Omental fat pad (tissue), 4 donors: ENCODE measurements at places on chromosomes 7 and 10. TPM values are rescaled to one million over a fixed set of nuclear protein-coding genes. Genes with fewer than 3 reads are reported as not detected.

- no peak for DNase-seq
Measured at GRCh38 chr10:50416881-50417280, 165.6 kb upstream of the ASAH2 start.

- DNase-seq, result no peak
Measured at GRCh38 chr10:92219559-92219958, 71.3 kb downstream of the CPEB3 start.

DNA sequence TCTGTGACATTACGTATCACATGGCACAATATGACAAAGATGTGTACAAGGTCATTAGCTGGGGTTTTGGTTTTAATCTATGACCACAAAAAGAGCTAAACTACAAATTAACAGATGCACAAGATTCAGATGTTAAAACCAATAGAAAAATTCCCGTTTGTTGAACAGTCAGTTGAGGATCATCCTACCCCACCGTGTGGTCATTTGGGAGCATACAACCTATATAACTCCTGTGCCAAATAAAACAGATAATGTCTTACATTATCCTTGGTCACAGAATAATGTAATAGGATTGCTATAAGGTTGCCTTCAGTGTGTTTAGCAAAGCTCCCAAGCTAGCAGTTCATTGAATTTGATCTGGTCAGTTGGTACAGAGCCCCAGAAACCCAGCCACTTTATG lies 28.2 kb downstream of the ASNS start:
- no peak for DNase-seq

GRCh38 chr10:27783660-27784059 lies 38.0 kb upstream of the MKX start:
- no peak for DNase-seq

- DNase-seq, result no peak
Measured at GRCh38 chr7:65915921-65916657, 43.2 kb downstream of the VKORC1L1 start.

GRCh38 chr10:12130237-12130872 lies 878 bp downstream of the SEC61A2 start:
- no peak for DNase-seq

- DNase-seq, result no peak
Measured at GRCh38 chr10:71225291-71226058, 13.1 kb downstream of the UNC5B start.

GRCh38 chr7:23533238-23533604 lies 1.4 kb upstream of the TRA2A start:
- no peak for DNase-seq

DNA sequence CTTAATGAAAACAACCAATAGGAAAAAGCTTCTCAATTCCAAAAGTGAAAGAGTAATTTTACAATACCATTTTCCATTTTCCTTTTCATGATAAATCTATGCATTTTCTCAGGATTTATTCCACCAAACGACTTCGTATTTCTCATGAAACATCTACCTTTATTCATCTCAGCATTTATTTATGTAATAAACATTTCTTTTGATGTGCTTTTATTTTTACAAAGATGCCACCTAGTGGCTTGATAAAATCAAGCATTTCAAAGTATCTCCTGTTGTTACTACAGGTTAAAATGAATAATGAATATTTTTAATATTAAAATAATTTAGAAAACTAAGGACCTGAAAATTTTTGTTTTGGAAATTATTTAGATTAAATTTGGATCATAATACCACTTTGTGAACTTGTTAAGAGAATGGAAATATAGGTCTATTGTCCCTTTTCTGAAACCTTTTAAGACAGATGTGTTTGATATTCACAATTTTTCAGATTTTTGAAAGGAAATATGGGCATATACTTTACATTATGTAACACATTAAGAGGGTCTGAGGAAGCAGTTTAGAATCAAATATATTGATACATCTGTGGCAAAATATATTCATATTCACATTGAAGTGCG lies 2.7 kb upstream of the IQUB start:
- no peak for DNase-seq

DNA sequence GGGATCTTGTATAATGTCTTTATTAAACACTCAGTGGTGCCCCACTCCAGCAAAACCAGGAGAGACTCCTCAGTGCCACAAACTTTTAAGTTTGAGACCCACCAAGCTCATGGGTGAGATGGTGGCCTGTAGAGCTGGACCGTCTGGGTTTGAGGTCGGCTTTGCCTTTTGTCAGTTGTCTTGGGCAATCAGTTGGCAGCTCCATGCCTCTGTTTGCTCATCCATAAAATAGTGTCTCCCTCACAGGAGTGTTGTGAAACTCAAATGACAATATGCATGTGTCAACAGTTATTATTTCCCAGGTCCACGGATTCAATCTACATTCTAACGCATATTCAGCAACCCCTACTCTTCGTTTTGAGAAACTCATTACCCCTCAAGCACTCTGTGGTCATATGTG lies 367.8 kb upstream of the C7orf33 start:
- DNase-seq, result no peak

DNA sequence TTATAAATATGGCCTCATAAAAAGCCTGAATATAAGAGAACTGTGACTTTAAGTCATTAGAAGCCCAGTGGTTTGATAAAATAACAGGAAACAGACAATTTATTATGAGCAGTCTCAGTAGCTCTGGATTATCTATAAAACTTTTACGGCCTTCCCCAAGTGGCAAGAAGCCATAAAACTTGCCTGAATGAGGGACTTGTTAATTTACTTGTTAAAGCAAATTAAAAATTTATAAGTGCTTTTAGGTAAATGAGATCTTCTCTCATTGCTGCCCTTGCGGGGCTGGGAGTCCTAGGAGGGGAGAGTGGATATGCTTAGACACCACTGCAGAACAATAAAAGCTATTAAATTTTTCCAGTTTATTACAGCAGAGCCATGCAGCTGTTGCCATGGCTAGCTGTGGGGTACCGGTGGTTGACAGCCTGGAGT lies 499.9 kb downstream of the AUTS2 start:
- no peak for DNase-seq

GRCh38 chr10:114650266-114650665 lies 7.8 kb downstream of the ABLIM1 start:
- no peak for DNase-seq

- no peak for DNase-seq
Measured at GRCh38 chr7:87435546-87435945, 39.9 kb downstream of the ABCB4 start.

GRCh38 chr10:80971461-80971860 lies 433.8 kb downstream of the SH2D4B start:
- DNase-seq, result no peak

GRCh38 chr10:119439922-119440321 lies 102.6 kb downstream of the RGS10 start:
- no peak for DNase-seq

DNA sequence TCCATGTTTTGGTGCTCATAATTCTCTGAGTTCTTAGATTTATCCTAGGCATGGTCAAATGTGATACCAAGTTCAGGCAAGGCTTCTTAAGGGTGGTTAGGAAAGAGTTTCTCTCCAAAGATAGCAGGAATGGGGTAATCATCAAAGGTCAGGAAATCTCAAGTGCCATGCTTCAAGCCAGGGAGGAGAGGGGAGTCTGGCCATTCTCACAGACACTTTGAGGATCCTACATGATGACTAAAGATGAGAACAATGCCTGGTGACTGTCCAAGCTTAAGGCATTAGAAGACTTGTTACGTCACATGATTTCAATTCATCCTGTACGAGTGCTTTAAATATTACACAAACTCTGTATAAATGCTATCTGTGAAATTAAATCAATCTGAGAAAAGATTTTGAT lies 59.4 kb downstream of the POM121L12 start:
- no peak for DNase-seq

DNA sequence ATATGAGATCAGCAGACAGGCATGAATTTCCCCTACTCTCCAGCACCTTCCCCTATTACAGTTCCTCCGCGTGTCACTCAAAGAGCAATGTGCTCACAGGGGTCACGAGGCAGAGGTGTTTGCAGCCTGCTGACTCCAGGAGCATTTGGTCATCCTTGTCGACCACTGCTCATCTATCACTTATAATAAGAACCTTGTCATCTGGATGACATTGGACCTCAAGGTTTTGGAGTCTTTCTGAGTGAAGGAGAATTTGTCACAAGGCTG lies 32.9 kb upstream of the PLPP4 start:
- DNase-seq, result no peak

DNA sequence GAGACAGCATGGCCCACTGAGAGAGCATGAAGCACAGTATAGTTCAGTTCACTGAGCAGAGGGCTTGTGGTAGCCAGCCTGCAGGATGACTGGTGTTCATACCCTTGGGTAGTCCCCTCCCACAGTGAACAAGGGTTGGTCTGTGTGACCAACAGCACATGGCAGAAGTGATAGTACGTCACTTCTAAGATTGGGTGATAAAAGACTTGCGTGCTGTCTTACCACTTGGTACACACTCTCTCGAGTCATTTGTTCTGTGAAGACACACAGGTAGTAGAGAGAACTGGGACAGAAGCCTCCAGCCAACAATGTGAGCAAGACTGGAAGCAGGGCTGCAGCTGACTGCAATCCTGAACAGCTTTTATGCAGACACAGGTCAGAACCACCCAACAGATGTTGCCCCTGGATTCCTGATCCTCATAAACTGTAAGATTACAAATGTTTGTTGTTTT lies 14.6 kb downstream of the EPC1 start:
- DNase-seq, result no peak

DNA sequence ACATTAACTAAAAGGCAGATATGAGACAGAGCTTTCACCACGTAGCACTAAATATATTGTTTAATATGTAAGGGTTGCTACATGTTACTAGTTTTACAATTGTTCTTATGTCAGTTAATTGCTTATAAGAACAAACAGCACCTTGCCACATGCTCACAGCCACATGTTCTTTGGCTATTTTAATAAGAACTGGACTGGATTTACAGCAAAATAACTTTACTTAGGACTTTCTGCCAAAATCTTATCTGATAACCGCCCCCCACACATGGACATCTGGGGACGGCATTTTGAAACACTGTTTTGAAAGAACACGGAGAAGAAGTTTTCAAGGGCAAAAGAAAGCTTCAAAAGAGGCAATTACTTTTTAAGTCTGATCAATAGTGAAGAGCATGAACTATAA lies 45.3 kb downstream of the JAZF1 start:
- no peak for DNase-seq

GRCh38 chr7:149644754-149645153 lies 128.6 kb downstream of the ZNF467 start:
- no peak for DNase-seq

DNA sequence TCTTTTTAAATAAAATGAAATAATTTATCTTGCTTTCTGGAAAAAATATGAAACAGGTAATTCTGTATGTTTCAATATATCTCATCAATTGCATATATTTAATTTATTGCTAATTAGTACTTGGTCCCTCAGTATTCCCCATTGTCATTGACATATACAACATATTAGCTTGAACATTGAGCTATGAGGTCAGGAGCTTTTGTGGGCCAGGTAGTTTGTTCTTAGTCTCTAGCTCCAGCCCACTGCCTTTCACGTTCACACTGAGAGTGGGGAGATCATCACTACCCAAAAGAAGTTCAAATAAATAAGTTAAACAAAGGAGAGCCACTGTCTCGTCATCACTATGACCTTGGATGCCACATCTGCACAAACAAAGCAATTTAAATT lies 54.7 kb upstream of the DKK1 start:
- DNase-seq, result no peak

GRCh38 chr10:21724687-21725367 lies 190.8 kb downstream of the MLLT10 start:
- peak; percentile 89 for DNase-seq

DNA sequence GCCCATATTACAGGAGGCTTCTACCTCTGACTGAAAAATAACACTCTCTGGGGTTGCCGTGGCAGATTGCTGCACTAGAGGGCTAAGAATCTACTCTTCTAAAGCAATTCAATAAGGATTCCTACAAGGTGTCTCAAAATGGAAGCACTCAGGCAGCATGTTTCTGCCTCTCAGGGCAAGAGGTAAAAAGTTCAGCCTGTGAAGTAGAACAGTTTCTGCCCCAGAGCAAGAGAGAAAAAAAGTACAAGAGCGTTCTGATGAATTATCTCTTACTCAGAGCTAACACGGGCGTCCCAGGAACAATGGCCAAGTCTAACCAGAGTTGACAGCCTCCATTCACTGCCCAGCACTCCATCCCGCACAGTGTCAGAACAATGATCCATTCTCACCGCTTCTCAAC lies 71.3 kb upstream of the TES start:
- DNase-seq, result no peak

DNA sequence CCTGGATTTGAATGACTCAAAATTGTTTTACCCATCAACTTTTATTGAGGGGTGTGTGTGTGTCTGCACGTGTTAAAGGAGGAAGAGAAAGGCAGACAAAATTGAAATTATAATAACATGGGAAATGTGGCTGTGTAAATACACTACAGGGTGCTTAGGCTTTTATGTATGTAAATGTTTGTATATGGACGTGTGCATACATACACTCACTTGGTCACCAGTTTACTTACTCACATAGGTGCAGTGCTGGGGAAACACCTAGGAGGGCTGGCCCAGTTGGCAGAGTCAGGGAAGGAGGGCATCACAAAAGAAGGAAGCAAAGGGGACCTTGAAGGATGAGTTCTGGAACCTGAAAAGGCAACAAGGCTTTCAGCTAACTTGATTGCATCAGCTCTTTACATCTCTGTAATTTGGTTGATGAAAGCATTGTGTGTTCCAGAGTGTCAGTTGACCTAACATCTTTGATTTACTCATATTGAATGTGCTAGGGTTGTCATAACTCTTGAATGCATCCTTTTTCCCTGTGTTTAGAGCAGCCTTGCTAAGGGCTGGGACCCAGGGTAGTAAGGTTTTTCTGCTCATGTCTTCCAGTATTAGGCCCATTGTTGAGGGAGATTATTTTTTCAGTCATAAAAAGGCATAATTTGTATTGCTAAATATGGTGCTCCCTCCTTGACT lies 10.2 kb downstream of the WDR11 start:
- no peak for DNase-seq

DNA sequence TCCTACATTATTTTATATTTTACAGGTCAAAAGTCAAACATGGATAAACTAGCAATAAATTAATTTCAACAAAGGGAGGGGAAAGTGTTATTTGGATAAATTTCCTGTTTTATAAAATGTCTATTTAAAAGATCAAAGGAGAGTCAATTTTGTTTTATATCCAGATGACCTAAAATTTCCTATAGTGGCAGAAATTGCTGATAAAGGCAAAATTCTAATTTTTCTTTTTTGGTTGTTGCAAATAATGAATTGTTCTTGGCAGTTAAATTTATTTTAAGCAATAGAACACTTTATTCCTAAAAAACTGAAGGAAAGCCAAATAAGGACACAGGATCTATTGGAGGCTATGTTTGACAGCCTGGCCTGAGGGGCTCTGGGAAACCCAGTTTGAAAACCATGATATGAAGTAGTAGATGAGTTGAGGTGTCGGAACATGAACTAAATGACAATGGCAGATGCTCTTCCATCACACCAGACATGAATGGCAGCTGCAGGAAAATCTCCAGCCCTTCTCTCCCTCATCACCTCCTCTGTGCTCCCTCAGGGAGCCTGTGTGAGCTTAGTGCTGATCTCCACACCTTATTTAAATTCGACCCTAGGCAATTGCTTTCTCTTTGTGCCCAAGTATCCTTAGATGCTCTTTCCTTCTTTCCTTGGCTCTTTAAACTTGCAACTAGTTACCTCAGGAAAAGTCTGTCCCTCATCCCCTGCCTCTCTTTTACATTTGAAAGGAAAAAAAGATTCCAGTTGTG lies 395.0 kb downstream of the THSD7A start:
- DNase-seq, result no peak

GRCh38 chr7:9863545-9863944 lies 1110.1 kb upstream of the PHF14 start:
- DNase-seq, result no peak

The ACSM6 gene
- total RNA-seq, result not detected

The SH2D4B gene
- total RNA-seq, result 0.13 TPM

The KLF14 gene
- 1.0 TPM for total RNA-seq

The PCDH15 gene
- total RNA-seq, result not detected

The RELN gene
- total RNA-seq, result 1.2 TPM

The FAM53B gene
- total RNA-seq, result 21.9 TPM

The CLRN3 gene
- total RNA-seq, result not detected

The ZNF107 gene
- total RNA-seq, result 4.5 TPM
